ENCODE measurements at places on chromosomes 7 and 10.
A peak's percentile ranks its signal among the peaks of the same experiment; 100 is the strongest.

DNA sequence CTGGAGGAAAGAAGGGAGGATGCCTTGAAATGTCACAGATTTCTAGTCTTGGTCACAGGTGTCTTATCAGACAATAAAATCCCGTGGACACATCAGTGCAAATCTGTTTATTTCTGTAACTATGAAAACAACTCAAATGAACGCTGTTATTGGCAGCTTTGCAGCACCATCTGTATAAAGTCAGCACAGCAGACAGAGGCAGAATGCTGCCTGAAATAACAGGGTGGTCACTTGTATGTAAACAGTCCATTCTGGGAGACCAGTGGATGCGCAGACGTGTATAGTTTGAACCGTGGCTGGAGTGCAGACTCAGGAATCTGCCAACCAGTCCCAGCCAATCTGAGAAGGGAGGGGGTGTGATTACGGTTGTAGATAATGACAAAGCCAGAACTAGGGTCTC, 54.8 kb downstream of the SEC23IP start:
- DNase-seq, result no peak

- no peak for DNase-seq
Measured at GRCh38 chr10:14397066-14397465, 66.3 kb upstream of the FRMD4A start.

- DNase-seq, result peak; percentile 69
Measured at GRCh38 chr10:132387764-132388210, 9.2 kb upstream of the PWWP2B start.

DNA sequence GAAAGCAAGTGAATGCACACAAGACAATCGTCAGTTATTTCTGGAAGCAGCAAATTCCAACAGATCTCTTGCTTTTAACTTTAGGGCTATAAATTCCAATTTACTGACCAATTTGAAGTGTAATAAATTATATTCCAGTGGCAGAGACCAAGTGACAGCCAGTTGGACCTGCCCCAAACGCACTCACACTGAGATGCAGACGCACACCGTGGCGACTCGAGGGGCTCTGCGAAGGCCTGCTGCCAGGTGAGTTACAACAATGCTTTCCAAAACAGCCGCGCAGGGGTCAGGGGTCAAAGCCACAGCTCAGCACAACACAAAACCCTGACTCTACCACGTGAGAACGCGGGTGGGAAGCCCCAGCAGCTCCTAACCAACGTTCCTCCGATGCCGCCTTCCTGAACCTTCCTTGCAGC, 97.4 kb downstream of the ZRANB1 start:
- DNase-seq, result no peak

GRCh38 chr10:50513956-50514355, 109.8 kb downstream of the SGMS1 start:
- DNase-seq, result no peak

DNA sequence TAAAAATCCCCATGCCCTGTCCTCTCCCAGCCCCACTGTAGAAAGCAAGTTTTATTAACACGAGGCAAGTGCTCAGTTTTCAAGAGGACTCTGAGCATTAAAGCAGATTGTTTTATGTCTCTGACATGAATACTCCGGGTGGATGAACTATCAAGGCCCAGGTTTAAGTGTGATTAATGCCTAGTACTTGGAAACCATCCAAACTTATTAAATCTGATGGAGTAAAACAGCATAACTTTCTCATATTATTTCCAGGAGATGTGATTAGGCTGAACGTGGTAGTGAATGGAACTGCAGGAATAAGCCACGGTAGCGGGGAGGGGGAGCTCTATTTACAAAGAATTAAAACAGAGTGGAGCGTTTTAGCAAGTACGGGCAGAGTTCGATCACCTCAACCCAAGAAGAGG, 144.2 kb upstream of the RNF32 start:
- no peak for DNase-seq
